ENCODE measurements at places on chromosomes 3 and 15.

DNA sequence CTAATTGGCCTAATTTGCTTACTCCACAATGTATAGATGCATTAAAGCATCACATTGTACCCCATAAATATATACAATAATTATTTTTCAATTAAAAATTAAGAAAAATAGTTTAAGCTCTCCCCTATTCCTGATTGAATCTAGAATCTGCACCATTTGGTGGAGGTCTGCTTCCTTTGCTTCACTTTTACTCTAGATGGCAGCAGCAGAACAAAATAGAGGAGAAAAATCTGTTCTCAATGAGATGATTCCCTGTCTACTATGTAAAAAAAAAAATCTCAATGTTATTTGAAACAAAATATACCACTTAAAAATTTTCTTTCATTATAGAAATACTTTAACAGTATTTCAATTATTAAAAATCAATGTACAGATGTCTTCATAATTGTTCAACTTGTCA is 109.6 kb upstream of the FXR1 start:
- peak; percentile 43 for DNase-seq

- DNase-seq: peak; percentile 13
Observed at GRCh38 chr3:157938154-157938779, 168.0 kb downstream of the SHOX2 start.

DNA sequence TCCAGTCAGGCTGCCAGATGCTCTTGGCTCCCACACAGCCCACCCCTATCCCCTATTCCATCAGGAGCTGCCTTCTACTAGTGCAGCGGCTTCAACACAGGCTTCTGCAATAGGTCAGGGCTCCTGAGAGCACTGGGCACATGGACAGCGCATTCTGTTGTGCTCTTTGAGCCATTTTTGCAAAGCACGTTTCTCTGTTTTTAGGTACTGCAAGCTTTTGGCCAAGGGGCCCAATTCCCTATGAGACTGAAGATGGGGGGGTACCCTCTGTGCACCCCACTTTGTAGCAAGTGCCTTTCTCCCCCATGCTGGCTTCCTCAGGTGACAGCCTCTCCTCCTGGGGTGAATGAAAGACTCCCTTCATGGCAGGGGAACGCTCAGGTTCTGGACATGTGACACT is 31.2 kb downstream of the CHDH start:
- DNase-seq: no peak

GRCh38 chr3:123042413-123042812 is 14.8 kb upstream of the SEMA5B start:
- DNase-seq: no peak

GRCh38 chr15:73717802-73718201 is 33.6 kb downstream of the CD276 start:
- DNase-seq: no peak

DNA sequence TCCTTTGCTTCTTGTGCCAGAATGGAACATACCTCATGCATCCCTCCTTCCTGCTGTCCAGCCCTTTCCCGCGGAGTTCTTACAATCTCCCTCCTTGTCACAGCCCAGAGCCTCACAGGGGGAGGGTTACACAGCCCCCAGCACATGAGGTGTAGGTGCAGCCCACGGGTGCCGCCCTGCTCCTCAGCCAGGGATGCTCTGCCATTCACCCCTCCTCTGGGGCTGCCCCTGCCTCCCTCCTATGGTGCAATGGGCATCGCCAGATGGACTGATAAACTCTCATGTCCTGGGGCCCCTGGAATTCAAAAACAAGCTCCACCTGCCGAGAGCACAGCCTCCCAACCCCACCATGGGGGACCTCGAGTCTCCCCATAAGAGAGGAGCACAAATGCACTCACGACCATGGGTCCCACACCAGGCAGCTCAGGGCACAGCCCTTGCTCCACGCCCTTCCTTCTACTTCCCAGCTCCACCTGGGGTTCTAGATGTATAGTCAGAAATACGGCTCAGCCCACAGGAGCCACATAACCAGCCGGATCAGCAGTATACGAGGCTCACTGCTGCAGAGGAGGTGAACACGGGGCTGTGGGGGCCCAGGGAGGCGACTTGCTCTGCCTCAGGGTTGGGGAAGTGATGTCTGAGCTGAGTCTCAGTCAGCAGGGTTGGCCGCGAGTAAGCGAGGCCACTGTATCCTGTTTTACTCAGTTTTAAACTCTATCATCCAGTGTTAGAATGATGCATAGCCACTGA is 269.7 kb upstream of the LYSMD4 start:
- DNase-seq: no peak

DNA sequence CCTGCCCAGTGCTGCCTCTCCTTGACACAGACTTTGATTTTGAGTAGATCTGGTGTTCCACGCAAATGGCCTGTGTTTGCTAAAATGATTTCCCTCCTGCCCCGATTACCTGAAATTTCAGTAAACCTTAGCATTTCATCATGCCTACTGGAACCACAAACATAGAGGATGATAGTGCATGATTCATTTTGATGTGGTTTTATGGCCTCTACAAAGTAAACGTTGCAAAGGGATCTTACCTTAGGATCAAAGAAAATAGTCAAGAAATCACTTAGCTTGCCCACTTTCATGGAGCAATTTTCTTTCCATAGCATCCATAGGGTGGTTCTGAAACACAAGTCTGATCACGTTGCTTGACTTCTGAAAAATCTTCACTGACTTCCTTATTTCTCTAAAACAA is 524.6 kb upstream of the ATP11B start:
- DNase-seq: no peak

DNA sequence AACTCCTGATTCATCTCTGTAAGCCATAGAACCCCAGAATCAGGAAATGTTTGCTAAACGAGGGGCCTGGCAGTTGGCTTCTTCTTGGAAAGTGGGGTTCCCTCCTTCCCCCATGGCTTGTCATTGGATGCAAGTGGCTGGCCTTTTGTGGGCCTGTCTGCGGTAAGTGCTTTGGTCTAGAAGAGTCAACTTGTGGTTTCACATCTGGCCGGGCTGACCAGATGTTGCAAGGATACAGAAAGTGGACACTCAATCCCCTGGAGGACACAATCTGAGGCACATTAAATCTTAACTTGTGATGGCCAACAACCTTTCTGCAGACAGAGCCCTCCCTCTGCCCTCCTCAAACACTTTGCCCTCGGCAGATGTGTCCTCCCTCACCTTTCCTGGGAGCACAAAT is 1.1 kb downstream of the FAH start:
- DNase-seq: no peak

DNA sequence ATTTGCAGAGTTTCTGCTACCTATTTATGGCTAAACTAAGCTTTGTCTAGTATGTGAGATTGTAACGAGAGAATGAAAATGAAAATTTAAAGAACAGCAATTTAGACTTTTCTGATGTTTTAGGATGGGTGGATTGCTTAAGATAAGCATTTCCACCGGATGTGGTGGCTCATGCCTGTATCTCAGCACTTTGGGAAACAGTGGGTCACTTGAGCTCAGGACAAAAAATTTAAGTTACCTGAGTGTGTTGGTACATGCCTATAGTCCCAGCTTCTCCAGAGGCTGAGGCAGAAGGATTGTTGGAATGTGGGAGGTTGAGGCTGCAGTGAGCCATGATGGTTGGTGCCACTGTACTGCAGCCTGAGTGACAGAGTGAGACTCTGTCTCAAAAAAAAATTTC is 3.3 kb downstream of the PPP4R2 start:
- DNase-seq: no peak

GRCh38 chr3:78507196-78507984 is 1260.4 kb downstream of the ROBO1 start:
- DNase-seq: no peak

- DNase-seq: no peak
Observed at GRCh38 chr3:53188720-53189119, 27.7 kb downstream of the PRKCD start.

DNA sequence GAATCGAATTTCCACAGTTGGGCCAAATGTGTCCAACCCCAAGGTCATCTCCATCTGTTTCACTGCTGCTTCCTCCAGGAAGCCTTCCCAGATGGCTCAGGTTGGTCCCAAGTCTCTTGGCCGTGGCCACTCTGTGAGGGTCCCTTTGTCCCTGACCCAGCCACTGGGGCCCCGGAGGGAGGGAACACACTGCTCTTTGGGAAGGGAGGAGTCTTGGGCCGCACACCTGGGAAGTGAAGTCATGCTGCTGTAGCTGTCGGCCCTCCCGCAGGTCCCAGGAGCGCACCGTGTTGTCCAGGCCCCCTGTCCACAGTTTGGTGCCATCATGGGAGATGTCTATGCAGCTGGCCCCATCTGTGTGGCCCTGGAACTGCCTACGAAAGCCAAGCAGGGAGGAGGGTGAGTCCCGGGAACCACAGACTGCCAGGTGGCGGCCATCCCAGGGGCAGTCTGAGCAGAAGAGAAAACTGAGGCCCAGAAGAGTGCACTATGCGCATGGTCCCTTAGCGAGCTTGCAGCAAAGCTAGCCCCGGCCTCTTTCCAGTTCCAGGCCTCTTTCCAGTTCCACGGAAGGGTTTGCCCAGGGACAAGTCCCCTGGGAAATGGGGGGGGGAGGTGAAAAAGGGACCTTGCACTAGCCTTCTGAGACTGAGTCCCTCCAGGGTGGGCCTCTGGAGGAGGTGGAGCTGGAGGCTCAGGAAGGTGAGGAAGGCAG is 44.6 kb downstream of the TLE3 start:
- no peak for DNase-seq

GRCh38 chr15:72785841-72786240 is 2.3 kb upstream of the ADPGK start:
- DNase-seq: no peak

- no peak for DNase-seq
Observed at GRCh38 chr15:27278761-27279160, 307.8 kb downstream of the GABRG3 start.

GRCh38 chr3:128482666-128483656 is 10.0 kb downstream of the GATA2 start:
- peak; percentile 67 for DNase-seq

GRCh38 chr3:59515966-59516365 is 466.1 kb upstream of the CFAP20DC start:
- no peak for DNase-seq

- DNase-seq: no peak
Observed at GRCh38 chr3:125037498-125038150, 18.2 kb downstream of the HEG1 start.

DNA sequence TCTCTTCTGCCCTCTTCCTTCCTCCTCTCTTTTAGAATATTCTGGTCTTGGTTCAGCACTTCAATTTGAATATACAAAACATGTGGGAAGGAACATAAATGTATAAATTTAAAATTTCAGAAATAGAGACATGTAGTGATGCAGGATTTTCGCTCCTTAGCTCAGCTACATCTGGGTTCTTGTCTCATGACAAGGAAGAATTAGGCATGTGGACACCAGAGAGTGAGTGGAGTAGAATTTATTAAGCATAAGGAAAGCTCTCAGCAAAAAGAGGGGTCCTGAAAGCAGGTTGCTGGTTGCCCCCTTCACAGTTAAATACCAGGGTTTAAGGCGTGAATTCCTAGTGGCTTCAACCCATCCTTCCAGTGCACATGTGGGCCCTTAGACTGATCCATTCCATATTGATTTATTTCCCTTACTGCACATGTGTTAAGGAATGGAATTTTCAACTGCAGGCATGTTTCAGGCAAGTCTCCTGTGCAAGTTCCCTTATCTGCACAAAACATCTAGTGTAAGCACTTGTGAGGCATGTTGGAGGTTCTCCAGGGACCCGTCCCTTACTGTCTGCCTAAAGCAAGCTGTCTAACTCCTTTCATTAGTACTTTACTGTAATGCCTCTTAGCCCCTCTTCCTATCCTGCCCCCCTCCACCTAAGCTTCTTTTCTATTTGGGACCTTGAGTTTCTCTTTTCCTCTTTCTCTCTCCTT is 133.2 kb upstream of the STRIT1 start:
- no peak for DNase-seq
